ENCODE measurements at places on chromosomes 16 and 17. TPM values are rescaled to one million over a fixed set of nuclear protein-coding genes. Genes with fewer than 3 reads are reported as not detected.

Gene MYH2
- not detected for total RNA-seq

Gene ADAP2
- total RNA-seq, result 14.6 TPM

DNA sequence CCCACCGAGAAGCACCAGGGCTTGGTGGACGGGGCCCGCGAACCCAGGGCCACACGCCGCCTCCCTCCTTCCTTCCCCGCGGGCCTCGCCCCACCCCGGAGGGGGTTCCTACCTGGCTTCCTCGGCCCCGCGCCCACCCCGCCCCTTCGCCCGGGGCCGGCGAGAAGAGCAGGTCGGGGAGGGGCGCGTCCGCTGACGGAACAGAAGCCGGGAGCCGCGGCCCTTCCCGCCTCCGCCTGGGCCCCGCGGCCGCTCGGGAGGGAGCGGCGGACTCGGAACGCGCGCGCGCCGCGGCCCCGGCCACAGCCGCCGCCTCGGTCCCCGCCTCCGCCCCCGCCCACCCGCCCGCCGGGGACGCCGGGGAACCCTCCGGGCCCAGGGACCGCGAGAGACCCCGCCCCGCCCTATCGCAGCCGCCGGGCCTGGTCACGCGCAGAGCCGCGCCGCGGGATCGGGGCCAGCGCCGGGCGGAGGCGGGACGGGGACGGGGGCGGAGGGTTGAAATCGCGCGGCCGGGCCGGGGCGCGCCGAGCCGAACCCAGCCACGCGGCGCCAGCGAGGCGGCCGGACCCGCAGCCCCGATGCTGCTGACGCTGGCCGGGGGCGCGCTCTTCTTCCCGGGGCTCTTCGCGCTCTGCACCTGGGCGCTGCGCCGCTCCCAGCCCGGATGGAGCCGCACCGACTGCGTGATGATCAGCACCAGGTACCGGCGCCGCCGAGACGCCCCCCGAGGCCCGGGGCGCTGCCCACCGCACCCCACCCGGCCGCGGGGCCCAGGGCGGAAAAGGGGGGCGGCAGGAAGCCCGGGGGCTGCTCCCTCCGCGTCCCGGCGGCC lies at the start of gene TLCD3A:
Gene TLCD3A, plus strand, starts transcription at position 530 of the 835 bp plus-strand sequence. Its CDS starts 52 bp downstream, at position 582.
- H3K4me3 ChIP-seq, result peak within 1 kb of the TSS; percentile 56
- DNase-seq, result peak; percentile 59
- H3K27me3 ChIP-seq, result peaks cover 15% of the 10 kb centered on the region

DNA sequence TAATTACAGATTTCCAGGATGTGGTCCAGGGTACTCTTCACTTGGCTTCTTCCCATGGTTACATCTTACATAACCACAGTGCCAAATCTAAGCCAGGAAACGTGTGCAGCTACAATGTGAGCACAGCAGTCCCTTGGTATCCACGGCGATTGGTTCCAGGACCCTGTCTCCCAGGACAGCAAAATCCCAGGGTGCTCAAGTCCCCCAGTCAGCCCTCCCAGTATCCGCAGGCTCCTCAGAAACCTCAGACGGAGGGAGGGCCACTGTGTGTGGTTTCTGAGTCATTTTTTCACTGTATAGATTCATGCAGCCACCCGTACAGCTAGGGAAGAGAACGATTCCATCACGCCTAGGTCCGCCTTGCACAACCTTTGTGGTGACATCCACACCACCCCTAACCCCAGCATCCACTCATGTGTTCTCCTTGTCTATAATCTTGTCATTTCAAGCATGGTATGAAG lies 11.1 kb upstream of the ATP2C2 start:
- H3K27ac ChIP-seq, result no peak overlapping the region
- no peaks in the 10 kb centered on the region for H3K27me3 ChIP-seq
- H3K36me3 ChIP-seq, result no peaks in the 10 kb centered on the region
- DNase-seq, result no peak
- H3K4me3 ChIP-seq, result no peak overlapping the region
- H3K4me1 ChIP-seq, result no peaks in the 10 kb centered on the region

DNA sequence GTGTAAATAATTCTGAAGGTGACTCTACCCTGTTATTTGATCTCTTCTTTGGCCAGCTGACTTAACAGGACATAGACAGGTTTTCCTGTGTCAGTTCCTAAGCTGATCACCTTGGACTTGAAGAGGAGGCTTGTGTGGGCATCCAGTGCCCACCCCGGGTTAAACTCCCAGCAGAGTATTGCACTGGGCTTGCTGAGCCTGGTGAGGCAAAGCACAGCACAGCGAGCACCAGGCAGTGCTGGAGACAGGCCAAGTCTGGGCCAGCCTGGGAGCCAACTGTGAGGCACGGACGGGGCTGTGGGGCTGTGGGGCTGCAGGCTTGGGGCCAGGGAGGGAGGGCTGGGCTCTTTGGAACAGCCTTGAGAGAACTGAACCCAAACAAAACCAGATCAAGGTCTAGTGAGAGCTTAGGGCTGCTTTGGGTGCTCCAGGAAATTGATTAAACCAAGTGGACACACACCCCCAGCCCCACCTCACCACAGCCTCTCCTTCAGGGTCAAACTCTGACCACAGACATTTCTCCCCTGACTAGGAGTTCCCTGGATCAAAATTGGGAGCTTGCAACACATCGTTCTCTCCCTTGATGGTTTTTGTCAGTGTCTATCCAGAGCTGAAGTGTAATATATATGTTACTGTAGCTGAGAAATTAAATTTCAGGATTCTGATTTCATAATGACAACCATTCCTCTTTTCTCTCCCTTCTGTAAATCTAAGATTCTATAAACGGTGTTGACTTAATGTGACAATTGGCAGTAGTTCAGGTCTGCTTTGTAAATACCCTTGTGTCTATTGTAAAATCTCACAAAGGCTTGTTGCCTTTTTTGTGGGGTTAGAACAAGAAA lies 5.1 kb downstream of the STH start:
- no peaks in the 10 kb centered on the region for H3K27me3 ChIP-seq
- no peak overlapping the region for H3K4me3 ChIP-seq
- no peaks in the 10 kb centered on the region for H3K36me3 ChIP-seq
- DNase-seq, result no peak

DNA sequence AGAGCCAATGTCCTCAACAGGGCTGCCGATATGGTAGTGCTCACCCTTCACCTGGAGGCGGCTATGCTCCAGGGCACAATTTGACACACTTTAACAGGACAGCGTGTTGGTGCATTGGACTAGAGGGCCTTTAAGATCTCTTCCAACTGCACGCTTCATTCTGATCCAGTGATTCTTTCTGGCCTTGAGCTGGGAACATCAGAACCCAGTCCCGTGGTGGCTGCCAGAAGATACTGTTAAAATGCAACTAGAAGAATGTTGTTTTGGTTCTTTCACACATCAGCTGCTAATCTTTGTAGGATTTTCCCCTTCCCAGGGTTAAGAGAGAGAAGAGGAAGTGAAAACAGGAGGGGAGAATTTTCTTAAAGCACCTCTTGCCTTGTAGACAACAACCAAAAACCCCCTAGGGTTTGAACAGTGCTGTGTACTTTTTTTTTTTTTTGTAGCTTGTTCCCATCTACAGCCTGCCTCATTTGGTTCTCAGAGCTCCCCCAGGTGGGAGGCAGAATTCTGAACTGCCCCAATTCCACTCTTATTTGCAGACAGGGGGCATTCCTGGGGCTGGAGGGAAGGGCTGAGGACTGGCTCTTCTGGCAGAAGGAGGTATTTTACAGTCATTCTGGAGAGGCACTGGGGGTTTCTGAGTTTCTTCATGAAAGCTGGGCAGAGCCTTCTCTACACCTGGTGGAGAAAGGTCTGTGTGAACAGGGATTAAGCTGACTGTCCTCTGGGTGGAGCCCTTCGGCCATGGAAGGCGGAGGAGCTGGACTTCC lies 32.4 kb downstream of the SMARCE1 start:
- H3K4me1 ChIP-seq, result peaks cover 58% of the 10 kb centered on the region
- H3K27ac ChIP-seq, result peak overlapping the region; percentile 90
- peak overlapping the region; percentile 12 for H3K4me3 ChIP-seq
- peak; percentile 92 for DNase-seq

All from B cell (primary cell).